Hematopoietic multipotent progenitor cell treated with erythropoietin and hydrocortisone succinate and interleukin-3 and kit ligand, for 6 days (in vitro differentiated cells): ENCODE measurements at places on chromosomes 3 and 15.
A peak's percentile ranks its signal among the peaks of the same experiment; 100 is the strongest.

GRCh38 chr3:108090701-108091497 lies at the start of gene CD47:
Gene CD47, minus strand, starts transcription at chr3:108091031. Its CDS starts 123 bp downstream, at chr3:108090908.
- peak; percentile 94 for DNase-seq

- no peak for DNase-seq
These were observed 41.6 kb downstream of the WNT5A start for GRCh38 chr3:55445551-55445950.

DNA sequence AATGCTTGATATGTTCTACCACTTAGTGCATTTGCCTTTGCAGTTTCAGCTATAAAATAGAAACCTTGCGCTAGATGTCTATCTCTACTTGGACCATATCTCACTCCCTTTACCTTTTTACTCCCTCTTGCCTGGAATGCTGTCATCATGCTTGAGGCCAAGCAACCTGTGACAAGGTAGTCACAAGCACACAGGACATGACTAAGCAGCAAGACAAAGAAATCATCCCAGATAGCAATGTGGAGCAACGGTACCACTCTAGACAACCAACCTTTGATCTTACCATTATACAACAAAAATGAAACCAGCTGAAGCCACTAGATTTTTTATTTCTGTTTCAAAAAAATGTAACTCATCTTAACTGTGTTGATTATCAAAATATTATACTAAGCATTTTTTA lies 50.5 kb upstream of the SPSB4 start:
- DNase-seq: no peak

GRCh38 chr3:33789183-33789954 lies 9.1 kb upstream of the PDCD6IP start:
- no peak for DNase-seq

DNA sequence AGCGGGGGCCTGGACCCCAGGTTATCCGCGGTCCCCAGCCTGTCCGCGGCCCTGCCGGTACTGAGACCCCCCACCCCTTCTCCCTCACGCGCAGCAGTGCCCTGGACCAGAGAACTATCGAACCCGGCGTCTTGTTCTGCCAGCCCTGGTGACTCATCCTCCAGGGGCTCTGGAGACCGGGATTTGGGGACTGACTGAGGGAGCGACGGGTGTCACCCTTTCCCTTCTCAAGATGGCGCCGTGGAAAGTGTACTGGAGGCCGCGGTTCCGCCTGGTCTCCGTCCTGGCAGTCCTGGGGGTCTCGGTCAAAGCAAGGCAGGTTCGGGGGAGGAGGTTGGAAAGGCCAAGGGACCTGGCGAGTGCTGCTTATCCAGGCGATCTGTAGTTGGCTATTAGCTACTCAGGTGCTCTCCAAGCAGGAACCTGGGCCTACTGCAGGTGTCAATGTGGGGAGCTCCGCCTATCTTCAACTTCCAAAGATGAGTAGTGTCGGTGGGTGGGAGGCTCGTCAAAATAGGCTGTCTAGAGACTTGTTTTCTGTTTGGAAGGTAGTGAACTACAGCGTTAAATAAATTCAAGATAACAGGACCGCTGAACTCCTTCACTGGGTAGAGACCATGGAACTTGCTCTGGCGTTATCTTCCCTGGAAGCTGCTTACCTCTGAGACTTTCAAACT lies 790 bp downstream of the RAB5A start:
- peak; percentile 72 for DNase-seq

DNA sequence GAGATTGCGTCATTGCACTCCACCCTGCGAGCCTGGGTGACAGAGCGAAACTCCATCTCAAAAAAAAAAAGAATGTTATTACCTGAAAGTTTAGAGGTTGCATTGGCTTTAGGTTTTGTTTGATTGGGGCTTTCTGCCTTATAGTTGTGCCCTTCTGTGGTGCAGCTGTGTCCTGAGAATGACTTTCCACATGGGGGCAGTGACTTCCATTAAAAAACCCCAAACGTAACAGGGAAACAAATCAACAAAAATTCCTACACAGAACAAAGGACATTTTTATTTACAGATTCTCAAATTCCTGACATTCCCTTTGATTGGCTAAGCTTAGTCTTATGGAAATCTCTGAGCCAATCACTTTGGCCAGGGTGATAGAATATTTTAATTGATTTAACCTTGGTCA lies 154.1 kb upstream of the GPR149 start:
- peak; percentile 2 for DNase-seq

- peak; percentile 36 for DNase-seq
These were observed 28.0 kb downstream of the TIPARP start for GRCh38 chr3:156702367-156702766.

DNA sequence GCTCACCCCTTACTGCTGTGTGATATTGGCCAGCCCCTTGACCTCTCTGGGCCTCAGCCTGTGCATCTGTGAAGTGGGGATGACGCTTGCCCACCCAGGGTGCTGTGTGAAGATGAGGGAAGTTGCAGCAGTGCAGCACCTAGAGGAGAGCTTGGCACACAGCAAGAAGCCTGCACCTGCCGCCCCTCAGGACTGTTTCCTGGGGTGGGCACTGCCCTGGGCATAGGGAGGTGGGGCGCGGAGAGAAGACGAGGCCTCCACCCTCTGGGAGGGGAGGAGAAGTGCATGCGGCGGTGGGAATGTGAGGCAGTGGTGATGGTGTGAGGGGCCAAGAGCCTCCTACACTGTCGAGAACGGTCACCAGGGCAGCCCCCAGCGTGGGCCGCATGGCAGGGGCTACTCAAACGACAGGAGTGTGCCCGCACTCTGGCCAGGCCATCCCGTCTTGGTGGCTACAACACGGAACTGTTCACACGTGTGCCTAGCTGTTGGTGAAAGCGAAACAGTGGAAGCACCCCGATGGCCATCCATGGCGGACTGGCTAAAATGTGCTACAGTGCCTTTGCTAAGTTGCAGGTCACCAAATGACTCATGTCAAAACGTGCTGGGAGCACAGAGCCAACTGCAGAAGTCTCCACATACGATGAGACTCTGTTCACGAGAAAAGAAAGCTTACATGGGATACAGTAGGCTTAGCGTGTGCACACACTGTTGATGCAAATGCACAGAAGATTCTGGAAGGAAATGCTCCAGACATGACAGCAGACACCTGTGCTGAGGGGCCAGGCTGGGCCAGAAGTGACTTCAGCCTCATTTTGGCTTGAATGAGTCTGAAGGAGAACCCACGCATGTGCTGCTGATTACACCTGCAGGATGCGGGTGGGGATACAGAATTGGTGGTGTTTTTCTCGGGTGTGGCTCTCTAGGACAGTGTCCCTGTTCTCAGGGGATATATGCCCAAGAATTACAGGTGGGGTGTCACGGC lies 40.4 kb upstream of the IQSEC1 start:
- no peak for DNase-seq

DNA sequence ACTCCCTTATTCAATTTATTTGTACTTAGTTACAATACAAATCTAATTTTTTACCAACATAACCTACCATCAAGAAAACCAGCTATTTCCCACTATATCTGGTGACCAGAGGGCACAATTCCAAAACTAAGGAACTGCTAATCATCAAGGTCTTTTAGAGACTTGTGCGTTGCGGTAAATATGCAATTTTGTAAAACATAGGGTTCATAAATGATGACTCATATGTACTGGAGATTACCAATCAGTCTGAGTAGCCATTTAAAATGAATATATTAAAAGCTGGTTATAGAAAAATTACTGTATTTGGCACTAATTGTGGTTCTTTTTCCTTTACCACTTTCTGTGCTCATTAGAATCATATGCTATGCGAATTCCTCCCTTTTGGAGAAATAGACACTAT lies 859.6 kb downstream of the ROBO1 start:
- no peak for DNase-seq

GRCh38 chr3:14569474-14570000 lies 29.4 kb upstream of the GRIP2 start:
- DNase-seq: no peak

DNA sequence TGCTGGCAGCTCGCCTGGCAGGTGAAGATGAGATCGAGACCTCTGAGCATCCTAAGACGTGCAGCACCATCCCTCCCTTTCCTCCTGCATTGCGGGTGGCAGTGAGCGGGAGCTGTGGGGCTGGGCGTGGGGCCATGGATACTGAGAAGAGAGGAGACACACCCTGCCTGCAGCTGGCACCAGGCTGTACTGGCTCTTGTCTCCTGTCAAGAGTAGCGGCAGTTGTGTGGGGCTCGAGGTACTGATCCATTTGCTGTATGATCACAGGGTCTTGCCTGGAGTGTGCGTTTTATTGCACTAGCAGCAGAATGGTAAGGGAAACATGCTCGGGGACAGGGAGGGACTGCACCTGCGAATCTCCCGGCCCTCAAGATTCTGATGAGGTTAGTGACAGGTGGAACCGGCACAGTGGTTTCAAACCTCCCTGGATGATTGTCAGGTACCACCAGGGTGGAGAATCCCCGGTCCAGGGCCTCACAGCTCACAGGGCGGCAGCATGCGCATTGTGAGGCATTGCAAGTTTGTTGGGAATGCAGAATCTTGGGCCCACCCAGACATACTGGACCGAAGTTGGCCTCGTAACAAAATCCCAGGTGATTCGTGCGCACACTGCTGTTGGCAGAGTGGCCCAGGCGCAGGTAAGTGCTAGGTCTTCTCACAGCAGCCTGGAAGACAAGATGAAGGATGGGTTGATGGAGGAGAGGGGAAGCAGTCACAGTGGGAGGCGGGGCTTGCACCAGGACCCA lies 14.1 kb downstream of the SYNM start:
- no peak for DNase-seq

- no peak for DNase-seq
These were observed 190.4 kb downstream of the MBNL1 start for GRCh38 chr3:152459118-152459515.

DNA sequence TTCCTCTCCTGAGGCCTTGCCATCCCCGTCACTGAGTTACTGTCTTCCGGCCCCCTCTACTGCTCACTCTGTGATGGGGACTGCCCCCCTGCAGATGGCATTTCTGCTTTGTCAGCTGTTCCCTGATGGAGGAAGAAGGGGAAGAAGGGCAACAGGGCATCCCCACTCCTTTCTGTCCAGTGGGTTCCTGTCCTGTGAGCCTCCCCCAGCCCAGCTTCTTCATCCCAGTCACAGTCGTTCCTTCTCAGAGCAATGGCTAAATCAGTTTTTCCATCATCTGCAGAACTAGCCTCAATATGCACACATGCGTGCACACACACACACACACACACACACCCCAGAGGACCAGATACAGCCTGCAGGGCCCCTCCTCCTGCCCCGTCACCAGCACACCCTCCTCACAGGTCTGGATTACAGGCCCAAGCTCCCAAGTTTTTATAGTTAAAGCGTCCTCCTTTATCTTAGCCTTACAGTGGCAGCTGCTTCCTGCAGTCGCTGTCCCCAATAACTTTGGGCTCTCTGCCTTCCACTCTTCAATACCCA lies 21.4 kb downstream of the ALDH1L1 start:
- DNase-seq: no peak

- DNase-seq: no peak
These were observed 12.6 kb upstream of the PLXND1 start for GRCh38 chr3:129618901-129619671.

DNA sequence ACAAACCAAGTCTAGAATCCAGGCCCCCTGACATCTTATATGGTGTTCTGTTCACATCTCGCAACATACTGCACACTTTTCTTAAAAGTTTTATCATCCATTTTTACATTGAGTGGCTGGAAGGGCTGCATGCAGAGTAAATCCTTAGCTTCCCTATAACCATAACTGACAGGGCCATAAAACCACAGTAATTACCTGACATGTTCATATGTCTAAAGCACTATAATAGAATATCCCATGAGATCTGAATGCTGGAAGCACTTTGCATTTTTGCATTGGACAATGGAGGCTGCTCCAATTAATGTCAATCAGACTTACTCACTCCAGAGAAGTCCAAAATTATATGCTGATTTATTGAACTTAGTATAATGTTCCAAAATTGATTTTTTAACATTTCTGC lies 86.6 kb upstream of the HES1 start:
- no peak for DNase-seq

DNA sequence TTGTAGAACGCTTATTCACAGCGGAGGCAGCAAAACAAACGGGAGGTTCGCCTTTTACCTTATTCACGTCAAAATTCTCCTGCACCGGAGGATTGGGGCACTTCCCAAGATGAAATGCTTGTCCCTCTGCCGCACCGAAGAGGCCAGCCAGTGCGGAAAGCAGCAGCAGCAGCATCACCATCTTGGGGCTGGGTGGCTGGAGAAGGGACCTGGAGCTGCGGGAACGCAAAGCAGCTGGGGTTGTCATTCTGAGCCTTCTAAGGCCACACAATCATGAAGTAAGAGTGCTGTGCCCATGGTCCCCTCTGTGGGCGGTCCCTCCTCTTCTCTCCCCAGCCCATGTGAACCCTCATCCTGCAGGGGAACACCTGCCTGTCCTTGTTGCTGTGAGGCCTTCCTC lies 4.5 kb downstream of the APOD start:
- no peak for DNase-seq

DNA sequence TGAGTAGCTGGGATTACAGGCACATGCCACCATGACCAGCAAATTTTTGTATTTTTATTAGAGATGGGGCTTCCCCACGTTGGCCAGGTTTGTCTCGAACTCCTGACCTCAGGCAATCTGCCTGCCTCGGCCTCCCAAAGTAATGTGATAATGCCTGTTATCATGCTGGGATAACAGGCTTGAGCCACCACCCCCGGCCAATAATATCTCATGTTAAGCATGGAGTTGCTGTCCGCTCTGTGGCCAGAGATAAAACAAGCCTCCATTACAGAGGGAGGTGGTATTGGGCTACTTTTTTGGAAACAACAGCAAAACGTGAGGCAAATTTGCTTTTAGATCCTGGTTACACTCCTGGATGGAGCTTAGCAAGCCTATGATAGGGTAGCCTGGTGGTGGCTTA lies 32.9 kb upstream of the ALG1L2 start:
- peak; percentile 53 for DNase-seq

DNA sequence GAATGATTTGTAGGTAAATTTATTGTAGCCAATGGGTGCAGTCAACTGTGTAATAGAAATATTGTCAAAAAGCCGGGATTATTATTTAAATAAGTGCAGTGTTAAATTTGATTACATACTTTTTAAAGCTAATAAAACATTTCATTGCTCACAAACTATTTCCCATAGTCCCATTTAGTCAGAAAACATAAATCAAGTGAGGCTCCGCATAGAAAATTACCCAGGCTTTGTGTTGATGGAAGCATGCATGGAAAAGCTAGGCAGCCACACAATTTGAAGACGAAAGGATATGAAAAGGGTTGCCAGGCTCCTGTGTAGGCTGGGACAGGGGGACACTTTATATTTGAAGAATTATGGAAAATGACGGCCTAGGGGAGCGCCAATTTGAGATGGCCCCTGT lies 82.3 kb downstream of the LRTM1 start:
- DNase-seq: no peak

GRCh38 chr15:62413786-62414185 lies 248.7 kb upstream of the C2CD4B start:
- no peak for DNase-seq

GRCh38 chr3:69893274-69893673 lies 106.3 kb upstream of the SAMMSON start:
- no peak for DNase-seq
